ENCODE measurements at places on chromosomes 2 and 18.
A peak's percentile ranks its signal among the peaks of the same experiment; 100 is the strongest.

DNA sequence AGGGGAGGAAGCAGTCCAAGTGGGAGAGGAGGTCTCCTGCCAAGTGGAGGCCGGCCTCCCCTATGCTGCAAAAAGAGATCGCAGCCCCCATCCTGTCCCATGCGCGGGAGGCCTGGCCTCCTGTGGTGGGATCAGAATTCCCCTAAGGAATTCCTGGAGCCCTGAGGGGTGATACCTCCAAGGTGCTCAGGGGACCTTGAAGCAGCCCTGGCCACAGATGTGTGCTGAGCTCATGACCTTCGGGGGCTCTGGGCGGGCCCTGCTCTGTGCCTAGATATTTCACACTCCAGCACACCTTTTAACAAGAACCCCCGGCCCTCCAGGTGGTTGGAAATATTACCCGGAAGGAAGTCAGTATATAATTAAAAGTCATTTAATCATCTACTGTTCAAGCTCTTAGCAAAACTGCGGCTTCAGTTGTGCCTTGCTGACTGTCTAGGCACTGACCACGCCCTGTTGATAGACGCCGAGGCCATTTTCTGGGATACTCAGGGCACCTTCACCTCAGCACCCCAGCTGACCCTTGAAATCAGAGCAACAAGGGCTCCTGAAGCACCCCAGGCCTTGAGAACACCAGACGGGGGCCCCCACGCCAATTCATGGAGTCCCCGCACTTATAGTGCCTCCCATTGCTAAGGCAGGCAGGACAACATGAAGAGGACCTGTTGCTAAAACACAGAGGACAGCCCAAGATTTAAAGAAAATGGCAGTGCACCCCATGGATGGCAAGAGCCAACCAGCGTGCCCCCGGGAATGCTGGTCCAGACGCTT is 119.1 kb downstream of the NDUFA10 start:
- DNase-seq = no peak

DNA sequence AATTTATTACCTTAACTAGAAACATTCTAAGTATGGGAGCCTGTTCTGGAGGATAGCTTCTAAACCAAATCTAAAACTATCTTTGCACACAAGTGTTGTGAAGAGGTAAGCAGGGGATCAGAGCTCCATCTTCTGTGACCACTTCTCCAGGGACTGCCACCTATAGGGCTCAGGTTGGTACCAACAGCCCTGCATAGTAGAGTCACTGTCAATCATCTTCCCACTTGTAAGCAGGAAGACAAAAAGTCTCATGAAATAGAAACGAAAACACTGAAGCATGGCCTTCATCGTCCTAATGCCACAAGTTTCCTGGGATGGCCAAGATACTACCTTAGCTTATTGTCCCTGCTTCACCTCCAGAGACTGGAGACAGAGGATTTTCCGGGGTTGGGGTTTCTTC is 43.8 kb downstream of the KANSL3 start:
- DNase-seq = no peak

DNA sequence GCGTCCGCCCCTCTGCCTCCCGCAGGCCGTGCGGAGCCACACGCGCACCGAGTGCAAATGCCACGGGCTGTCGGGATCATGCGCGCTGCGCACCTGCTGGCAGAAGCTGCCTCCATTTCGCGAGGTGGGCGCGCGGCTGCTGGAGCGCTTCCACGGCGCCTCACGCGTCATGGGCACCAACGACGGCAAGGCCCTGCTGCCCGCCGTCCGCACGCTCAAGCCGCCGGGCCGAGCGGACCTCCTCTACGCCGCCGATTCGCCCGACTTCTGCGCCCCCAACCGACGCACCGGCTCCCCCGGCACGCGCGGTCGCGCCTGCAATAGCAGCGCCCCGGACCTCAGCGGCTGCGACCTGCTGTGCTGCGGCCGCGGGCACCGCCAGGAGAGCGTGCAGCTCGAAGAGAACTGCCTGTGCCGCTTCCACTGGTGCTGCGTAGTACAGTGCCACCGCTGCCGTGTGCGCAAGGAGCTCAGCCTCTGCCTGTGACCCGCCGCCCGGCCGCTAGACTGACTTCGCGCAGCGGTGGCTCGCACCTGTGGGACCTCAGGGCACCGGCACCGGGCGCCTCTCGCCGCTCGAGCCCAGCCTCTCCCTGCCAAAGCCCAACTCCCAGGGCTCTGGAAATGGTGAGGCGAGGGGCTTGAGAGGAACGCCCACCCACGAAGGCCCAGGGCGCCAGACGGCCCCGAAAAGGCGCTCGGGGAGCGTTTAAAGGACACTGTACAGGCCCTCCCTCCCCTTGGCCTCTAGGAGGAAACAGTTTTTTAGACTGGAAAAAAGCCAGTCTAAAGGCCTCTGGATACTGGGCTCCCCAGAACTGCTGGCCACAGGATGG is 7.1 kb upstream of the WNT10A start:
- no peak for DNase-seq

DNA sequence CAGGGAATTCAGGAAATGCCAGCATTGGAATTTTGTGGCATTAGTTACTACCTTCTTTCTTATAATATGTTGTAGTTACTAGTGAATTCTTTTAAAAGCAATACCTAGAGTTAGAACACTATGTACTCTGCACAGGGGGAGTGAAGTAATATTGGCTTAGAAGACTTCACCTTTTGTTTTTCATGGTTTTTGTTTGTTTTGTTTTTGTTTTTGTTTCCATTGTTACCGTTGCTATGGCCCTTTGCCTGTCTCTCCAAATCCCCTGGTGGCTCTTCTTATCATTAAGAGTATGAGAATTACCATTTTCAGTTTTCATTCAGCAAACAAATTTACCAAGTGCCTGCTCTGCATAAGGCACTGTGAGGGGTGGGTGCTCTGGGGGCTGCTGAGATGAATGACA is 160.1 kb downstream of the HAUS1 start:
- DNase-seq = no peak

GRCh38 chr2:213157242-213157641 is 5.8 kb upstream of the IKZF2 start:
- no peak for DNase-seq

GRCh38 chr2:8636721-8637636 is 44.9 kb upstream of the ID2 start:
- DNase-seq = no peak

DNA sequence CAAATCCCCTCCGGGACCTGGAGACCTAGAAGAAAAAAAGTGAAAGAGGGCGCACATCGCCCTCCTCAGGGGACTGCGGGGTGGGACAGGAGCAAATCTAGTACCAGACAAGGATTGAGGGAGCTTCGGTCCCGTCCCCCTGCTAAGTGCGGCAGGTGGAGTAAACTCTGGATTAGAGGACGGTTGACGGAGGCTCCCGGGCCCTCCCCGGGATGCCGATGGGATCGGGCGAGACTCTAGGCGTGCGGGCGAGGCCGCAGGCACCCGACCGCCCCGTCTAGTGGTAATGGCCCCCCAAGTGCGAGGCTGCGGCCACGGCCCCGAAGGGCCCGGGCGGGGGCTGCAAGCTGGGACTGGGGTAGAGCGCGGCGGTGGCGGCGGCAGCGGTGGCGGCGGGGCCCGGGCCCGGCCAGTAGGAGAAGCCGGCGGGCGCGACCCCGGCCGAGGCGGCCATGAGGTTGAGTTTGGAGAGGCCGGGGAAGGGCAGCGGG is 3.5 kb downstream of the FEV start:
- no peak for DNase-seq

- no peak for DNase-seq
Observed at GRCh38 chr2:168571061-168571460, 115.0 kb downstream of the CERS6 start.

DNA sequence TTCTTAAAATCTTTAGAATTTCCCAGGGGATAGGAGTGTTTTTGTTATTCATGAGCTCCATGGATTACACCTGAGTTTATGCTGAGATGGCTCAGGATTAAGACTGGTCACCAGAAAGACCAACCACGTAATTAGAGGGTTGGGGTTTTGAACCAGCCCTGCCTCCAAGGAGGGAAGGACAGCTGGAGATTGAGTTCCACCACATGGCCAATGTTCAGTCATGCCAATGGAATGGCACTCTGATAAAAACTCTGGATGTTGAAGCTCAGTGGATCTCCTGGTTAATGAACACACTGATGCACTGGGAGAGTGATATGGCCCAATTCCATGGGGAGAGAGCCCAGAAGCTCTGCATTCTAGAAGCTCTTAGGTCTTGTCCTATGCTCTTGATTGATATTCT is 38.7 kb upstream of the PTPN4 start:
- no peak for DNase-seq

GRCh38 chr2:223995569-223995968 is 38.3 kb downstream of the MRPL44 start:
- no peak for DNase-seq

DNA sequence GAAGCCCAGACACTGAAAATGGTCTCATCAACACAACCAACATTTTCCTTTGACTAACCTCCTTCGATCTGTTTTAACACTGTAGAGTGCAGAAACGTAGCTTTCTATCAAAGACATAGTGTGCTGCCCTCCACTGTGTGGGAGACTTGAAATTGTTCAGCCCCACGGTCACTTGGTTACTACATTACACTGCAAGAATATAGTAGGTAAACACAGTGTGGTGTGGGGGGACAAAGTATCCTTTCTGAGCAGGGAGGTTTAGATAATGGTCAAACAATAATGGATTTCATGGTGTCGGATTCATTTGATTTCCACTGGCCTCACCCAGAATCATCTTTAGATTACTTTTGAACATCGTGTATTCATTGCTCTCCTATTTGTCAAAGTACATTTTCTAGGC is 181.0 kb downstream of the ERBB4 start:
- DNase-seq = no peak

- DNase-seq = no peak
Observed at GRCh38 chr2:1936427-1936980, 192.2 kb upstream of the PXDN start.

DNA sequence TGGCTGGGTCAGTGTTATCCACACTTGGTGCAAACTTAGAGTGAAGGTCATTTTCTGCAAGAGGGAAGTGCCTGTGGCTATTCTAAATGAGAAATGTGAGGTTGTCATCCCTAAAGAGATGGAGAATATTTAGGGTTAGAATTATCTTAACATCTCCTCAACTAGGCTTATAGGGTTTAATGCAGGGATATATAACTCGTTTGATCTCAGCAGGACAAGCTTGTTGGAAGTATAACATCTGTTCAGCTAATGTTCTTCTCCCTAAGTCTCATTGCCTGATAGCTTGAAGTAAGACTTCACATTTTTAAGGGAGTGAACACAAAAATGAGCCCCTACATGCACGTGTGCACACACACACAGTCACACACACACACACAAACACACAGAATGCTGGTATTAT is 75.9 kb upstream of the NRXN1 start:
- no peak for DNase-seq

DNA sequence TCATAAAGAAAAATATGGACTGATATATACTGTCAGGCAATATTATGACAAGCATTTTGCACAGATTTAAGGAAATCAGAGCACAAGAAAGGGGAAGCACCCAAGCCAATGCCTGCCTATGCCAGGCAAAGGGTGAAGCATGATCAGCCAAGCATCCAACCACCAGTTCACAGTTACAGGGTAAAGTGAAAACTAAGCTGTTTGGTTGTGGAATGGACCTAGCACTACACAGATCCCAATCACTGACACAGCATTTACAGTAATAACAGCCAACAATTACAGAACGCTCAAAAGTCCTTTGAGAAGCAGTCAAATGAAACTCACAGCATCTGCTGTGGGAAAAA is 90.3 kb downstream of the SP3 start:
- DNase-seq = no peak

DNA sequence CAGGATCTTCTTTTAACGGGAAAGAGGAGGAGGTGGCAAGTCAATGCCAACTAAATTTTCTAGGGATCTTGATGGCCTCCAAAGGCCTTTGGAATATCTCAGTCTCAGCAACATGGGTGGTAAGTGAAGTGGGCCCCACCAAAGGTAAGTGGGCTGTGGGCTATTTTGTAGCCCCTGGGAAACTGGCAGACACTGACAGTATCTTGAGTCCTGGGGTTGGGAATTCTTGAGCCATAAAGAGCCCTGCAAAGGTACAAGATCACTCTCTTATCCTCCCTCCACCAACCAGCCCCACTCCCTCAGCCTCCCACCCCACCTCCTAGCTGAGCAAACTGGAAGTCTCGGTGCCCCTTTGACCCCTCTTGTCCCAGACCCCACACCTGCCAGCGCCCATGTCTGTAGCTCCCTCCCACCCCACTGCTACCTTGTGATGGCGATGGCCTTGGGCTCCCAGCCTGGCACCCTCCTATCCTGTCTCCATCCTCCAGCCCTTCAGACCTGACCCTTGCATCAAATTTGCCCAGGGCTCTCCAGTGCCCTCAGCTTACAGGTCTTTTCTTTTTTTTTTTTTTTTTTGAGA is 8.5 kb downstream of the ATP6V1B1 start:
- peak; percentile 55 for DNase-seq

- DNase-seq = no peak
Observed at GRCh38 chr18:4758980-4759379, 303.9 kb upstream of the DLGAP1 start.

- DNase-seq = no peak
Observed at GRCh38 chr2:73254343-73255006, 20.4 kb downstream of the CCT7 start.

GRCh38 chr2:132566379-132566778 is 103.6 kb downstream of the LYPD1 start:
- no peak for DNase-seq

GRCh38 chr2:105397025-105397722 is 1.7 kb downstream of the FHL2 start:
- no peak for DNase-seq

All from left forelimb (tissue), 1 donor.